Stimulated activated CD8-positive, alpha-beta memory T cell treated with anti-CD3 and anti-CD28 coated beads, Interleukin-12 subunit alpha, Interleukin-12 subunit beta, amount 100 ng/mL, for 1 hour (primary cell): ENCODE measurements at places on chromosomes 6 and 20.

DNA sequence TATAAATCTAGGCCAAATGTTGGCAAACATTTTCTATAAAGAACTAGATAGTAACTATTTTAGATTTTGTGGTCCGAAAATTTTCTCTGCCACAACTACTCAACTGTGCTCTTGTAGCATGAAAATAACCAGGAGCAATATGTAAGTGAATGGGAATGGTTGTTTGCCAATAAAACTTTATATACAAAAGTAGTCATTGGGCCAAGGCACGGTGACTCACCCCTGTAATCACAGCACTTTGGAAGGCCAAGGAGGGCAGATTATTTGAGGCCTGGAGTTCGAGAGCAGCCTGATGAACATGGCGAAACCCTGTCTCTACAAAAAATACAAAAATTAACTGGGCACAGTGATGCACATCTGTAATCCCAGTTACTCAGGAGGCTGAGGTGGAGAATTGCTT, 617.1 kb downstream of the EPM2A start:
- DNase-seq = no peak

- no peak for DNase-seq
Observed at GRCh38 chr6:36150283-36150682, 20.0 kb downstream of the MAPK13 start.

DNA sequence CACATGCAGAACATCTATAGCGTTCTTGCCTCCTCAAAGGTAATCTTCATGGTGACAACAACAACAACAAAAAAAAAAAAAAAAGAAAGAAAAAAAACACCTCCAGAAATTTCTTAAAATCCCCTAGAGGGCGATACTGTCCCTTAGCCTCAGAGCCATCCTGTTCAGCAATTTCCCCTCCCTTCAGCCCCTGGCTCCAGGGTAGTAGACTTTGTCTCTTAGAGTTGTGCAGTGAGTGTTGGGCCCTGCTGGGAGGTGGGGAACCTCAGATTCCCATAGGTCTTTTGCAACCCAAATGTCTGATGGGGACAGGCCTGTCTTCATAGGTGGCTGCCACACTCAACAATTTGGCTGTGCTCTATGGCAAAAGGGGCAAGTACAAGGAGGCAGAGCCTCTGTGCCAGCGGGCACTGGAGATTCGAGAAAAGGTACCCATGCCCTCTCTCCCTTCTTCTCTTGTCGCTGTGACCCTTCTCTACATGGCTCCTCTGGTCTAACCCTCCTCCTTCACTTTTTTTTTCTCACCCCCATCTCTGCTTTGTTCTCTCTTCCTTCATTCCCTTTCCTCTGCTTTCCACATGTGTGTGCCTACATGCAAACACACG, 6.0 kb upstream of the PTK7 start:
- no peak for DNase-seq

DNA sequence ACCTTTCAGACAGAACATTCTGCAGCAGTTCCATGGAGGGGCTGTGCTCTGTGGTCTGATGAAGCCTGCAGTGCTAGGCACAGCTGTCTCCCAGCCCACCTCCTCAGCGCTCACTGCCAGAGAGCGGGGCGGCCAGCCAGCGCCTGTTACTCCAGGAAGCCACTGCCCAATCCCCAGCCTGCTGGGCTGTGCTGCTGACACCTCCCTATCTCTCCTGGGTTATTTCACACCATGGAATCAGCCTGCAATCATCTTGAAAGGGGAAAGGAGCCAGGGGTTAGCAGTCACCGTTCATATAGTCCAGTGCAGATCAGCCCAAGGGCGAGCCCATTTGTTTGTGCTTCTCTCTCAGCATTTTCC, 46.3 kb upstream of the NHSL1 start:
- no peak for DNase-seq

DNA sequence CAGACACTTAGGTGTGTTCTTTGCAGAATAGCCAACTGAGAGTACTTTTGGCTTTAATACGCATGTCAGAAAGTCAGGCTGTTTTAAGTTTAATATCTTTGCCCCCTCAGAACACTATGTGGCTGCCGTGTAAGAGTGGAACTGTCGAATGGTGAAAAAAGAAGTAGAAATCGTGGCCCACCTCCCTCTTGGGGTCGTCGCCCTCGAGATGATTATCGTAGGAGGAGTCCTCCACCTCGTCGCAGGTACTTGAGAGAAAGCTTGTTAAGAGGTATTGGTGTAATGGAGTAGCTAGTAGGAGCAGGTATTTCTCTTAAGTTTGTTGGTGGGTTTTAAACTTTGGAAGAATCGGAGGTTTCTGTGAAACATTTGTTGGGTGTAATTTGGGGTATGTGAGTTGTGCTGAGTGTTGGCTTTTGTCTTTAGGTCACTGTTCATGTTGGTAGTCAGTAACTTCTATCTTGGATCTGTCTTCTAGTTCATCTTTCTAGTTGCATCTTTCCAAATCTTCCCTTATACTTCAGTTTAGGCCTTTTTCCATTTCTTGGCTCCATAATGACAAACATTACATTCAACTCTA, 4.7 kb downstream of the SRSF3 start:
- no peak for DNase-seq

DNA sequence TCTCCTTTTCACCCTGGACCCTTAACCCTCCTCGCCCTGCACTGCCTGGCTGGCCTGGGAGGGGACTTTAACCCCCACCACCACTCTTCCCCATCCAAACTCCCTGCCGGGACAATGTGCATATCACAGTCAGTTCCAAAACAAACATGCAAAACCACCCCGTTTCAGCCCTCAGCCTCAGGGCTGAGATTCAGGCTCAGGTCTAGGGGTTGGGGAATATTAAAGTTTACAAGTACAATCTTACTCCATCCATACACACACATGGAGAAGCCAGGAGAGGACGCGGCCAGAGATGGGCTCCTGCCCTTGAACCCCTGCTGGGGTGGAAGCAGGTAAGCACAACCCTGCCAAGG, 534 bp downstream of the KIAA1755 start:
- DNase-seq = no peak

DNA sequence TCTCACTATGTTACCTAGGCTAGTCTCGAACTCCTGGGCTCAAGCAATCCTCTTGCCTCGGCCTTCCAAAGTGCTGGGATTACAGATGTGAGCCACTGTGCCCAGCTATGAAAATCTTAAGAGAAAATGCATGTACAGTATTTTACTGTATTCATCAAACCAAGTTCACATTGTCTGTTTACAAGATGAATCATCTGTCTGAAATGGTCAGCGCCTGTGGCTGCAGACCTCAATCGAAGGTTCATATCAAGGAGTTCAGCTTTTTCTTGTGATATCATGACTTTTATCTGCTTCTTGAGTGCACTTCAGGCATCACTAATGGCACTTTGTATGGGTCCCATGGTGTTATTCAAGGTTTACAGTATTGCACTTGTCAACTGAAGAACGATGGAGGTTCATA, 155.1 kb downstream of the SLC16A10 start:
- DNase-seq = no peak

- no peak for DNase-seq
Observed at GRCh38 chr6:34536251-34536958, 19.7 kb downstream of the SPDEF start.

DNA sequence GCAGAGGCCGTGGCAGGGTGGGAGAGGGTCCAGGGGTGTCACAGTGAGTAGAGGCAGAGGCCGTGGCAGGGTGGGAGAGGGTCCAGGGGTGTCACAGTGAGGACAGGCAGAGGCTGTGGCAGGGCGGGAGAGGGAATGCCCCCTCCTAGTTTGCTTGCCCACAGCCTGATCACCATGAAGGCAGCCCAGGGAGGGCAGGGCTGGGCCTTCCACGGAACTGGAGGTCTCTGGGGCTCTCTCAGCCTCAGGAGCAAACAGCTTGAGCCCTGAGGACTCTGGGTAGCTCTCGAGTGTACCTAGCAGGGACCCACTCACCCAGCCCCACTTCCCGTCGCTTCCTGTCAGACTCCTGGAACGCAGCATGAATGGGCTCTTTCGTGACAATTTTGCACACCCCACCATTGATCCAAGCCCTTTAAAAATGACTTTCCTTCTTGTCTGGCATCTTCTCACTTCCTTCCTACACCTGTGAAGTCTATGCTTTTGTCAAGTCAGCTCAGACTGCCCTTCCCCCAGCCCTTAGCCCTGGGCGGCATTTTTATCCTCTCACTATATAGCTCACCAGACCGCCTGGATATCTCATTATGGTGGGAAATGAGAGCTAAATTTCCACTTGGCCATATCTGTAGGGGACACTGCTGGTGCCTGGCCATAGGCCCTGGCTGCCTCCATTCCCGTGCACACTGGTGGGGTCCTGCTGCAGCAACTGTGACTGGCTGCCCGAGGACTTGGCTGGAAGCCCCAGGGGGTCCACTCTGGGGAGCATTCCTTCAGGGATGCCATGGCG, 140.3 kb downstream of the CDC5L start:
- no peak for DNase-seq

DNA sequence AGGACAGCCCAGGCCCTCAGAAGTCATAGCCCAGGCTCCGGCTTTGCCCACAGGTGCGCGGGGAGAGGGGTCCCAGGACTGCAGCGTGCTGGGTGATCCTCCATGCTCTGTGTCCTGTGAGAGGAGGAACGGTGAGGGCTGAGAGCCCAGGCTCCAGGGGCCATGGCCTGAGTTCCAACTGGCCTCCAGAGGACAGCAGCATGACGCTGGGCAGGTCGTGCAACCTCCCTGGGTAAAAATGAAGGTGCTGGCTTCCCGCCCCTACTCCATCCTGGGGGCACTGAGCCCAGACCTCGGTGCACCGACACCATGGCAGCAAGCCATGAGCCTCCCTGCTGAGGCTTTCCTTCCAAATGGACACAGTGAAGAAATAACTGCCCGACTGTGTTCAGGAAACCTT, 305.4 kb downstream of the TAF4 start:
- no peak for DNase-seq

GRCh38 chr6:33314515-33314942, 651 bp upstream of the TAPBP start:
- peak; percentile 55 for DNase-seq

GRCh38 chr6:19478273-19478672, 358.9 kb upstream of the ID4 start:
- DNase-seq = no peak

GRCh38 chr6:112145080-112145573, 57.7 kb downstream of the FAM229B start:
- no peak for DNase-seq

DNA sequence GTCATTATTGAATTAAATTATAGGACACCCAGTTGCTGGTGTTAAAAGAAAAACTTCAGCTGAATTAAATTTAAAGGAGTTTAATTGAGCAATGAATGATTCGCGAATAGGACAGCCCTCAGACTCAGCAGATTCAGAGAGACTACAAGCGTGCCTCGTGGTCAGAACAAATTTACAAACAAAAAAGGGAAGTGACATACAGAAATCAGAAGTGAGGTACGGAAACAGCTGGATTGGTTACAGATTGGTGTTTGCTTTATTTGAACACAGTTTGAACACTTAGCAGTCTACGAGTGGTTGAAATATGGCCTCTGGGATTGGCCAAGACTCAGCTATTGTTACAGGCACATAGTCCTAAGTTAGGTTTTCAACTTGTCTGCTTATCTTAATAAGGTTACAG, 25.8 kb upstream of the TNFRSF21 start:
- no peak for DNase-seq

- DNase-seq = no peak
Observed at GRCh38 chr20:62773845-62774714, 22.2 kb upstream of the MRGBP start.

DNA sequence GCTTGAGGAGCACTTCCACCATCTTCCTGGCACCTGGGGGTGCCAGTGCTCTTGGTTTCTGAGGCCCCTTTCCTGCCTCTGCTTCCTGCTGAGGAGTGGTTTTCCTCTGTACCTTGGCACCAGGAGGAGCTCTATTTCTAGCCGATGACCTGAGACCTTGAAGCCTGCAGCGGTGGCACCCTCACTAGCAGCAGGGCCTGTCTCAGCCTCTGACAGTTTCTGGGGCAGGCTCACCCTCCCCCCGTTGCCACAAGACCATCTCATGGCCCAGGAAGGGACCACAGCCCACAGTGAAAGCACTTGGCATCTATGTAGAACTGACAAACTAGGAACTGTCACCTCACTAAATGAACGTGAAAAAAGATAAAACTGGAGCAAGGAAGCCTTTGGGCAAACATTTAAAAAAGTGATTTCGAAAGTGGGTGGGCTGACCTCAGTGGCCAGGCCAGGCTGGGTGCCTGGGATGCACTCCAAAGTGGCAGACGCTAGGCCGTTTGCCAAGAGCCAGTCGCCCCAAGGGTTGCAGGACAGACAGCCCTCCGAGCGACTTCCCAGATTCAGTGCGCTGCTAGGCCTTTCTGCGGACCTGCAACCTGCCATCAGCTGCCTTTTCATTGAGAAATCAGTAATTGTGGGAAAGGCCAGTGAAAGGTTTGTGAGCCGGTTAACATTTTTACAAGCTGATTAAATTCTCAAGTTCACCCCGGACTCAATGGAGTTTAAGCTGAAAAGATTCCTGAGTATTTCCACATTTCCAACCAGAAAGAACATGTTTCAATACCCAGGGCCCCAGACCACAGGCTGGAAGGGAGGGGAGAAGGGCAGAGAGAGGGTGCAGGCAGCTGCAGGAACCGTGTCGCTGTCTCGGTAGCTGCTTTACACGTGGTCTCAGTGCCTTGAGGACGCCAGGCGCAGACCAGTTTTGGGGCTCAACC, 303.7 kb downstream of the ESR1 start:
- no peak for DNase-seq

GRCh38 chr6:149913540-149914240, 9.2 kb downstream of the RAET1G start:
- no peak for DNase-seq

GRCh38 chr20:53934421-53935343, 135.7 kb downstream of the BCAS1 start:
- no peak for DNase-seq

DNA sequence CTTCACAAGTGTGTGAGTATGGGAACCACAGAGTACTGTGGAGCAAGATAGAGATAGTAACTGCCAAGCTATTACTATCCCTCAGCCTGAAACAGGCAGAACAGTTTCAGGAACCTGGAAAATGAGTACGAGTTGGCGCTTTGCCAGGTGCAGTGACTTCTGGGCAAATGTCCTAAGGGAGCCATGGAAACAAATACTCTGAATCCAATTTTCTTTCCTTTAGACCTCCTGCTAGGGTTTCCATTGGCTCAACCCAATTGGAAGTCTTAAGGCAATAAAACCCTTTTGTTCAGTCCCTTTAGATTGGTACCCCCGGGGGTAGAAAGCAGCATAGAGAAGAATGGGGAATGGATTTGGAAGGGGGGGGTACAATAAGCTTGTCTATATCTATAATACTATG, 205.0 kb upstream of the EPHA7 start:
- DNase-seq = no peak

- DNase-seq = no peak
Observed at GRCh38 chr20:46814366-46815232, 80.0 kb upstream of the EYA2 start.

GRCh38 chr20:19628570-19629134, 129.4 kb upstream of the RIN2 start:
- no peak for DNase-seq

DNA sequence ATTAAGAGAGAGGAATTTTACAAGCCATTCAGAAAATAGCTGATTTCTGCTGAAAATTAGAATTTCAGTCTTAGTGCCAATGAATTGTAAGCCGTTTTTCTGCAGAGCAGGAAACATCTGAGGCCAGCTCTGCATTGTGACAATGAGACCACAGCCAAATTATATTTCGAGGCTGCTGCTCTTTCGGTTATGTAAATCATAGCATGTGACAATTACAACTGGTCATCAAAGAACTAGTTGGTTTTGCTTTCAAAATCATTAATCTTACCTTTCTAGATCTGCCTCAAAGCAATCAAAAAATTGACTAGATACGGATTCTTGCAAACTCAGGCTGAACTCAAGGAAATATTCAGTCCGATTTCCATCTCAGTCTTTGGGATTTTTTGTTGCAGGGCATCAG, 33.4 kb upstream of the INSM1 start:
- DNase-seq = no peak
